Right lung (tissue), 10 donors: ENCODE measurements at places on chromosomes 6 and 20. TPM values are rescaled to one million over a fixed set of nuclear protein-coding genes. Genes with fewer than 3 reads are reported as not detected.
A peak's percentile ranks its signal among the peaks of the same experiment; 100 is the strongest.

Gene TXLNB
- 1.5 TPM for polyA plus RNA-seq

- DNase-seq = no peak
Observed at GRCh38 chr6:111553580-111553979, 52.1 kb downstream of the TRAF3IP2 start.

DNA sequence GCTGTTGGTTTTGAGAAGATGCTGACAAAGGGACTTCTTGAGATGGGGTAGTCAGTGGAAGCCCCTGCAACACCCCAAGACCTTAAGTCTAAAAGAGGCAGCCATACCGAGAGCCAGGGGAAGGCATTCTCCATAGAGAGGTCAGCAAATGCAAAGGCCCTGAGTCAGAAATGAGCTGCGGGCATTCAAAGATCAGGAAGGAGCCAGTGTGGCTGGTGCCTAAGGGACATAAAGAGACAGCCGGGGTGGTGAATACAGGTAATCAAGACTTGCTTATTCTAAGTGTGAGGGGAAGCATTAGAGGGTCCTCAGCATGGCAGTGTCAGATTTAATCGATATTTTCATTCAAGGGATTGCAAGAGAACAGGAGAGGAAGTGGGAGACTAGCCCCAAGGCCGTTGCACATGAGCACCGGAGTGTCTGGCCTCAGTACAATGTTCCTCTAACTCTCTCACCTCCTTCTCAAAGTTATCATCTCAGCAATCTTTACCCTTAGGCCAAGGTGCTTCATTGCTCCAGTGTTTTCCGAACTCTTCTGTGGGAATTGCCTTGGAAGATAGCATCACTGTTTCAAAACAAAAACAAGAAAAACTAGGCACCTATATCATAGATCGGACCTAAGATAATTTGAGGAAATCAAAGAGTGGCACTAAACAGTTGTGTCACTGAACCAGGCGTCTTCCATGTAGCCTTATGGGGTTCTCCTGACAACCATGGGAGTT is 173.2 kb downstream of the DOK5 start:
- no peak for DNase-seq

Gene HLA-DRB1
- 18.4 TPM for polyA plus RNA-seq

DNA sequence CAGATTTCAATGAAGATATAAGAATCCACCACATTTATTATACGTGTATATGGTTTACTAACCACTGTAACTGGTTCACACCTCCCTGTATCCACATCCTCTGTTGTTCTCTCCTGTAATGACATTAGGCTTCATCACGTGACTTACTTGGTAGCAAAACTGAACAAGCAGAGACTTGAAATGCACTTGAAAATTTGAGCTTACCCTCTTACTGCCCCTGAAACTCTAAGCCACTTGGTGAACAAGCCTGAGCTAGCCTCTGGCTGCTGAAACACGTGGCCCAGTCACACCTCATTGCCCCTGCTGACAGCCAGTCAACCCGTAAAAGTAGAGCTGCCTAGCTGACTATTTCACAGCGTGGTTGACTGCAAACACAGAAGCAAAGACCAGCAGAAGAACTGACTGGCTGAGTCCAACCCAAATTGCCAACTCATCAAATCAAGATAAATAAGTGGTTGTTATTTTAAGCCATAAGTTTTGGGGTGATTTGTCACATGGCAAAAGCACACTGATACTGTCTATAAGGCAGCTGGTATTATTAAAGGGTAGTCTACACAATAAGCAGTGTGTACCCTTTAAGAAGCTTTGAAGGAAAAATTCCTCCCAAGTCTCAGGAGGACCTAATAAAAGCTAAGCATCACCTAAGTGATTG is 109.0 kb downstream of the RALGAPA2 start:
- no peak for DNase-seq

- DNase-seq = no peak
Observed at GRCh38 chr20:3766422-3767109, 987 bp downstream of the ADISSP start.

GRCh38 chr6:118187568-118188164 is 280.6 kb downstream of the SLC35F1 start:
- peak; percentile 68 for DNase-seq

DNA sequence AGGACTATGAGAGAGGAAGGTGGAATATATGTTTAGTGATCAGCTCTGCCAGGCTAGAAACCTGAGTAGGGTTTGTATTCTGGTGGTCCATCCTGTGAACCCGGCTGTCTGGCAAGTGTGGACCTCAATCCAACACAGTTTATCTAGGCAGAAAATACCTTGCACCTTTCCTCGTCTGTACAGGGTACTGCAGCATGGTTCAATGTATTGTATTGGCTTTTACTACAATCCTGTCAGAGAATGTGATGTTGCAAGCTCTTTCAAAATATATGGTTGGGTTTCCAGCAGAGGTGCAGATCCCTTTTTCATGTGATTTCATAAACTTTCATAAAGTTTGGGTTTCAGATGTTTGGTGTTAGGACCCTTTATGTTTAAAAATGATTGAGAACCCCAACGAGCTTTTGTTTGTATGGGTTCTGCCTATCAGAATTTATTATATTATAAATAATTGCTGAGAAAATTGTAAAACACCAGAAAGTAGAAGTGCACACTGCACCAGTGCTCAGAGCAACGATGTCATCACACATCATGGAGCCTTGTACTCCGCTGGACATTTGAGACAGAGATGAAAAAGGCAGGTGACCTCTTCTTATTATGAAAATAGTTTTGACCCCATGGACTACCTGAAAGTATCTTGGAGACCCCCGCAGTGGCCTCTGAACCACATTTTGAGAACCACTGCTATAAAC is 106.6 kb downstream of the RTN4IP1 start:
- no peak for DNase-seq

Gene ZNF341
- 4.2 TPM for polyA plus RNA-seq

Gene GGT7
- polyA plus RNA-seq = 28.3 TPM

Gene HLA-DMA
- 11.0 TPM for polyA plus RNA-seq

DNA sequence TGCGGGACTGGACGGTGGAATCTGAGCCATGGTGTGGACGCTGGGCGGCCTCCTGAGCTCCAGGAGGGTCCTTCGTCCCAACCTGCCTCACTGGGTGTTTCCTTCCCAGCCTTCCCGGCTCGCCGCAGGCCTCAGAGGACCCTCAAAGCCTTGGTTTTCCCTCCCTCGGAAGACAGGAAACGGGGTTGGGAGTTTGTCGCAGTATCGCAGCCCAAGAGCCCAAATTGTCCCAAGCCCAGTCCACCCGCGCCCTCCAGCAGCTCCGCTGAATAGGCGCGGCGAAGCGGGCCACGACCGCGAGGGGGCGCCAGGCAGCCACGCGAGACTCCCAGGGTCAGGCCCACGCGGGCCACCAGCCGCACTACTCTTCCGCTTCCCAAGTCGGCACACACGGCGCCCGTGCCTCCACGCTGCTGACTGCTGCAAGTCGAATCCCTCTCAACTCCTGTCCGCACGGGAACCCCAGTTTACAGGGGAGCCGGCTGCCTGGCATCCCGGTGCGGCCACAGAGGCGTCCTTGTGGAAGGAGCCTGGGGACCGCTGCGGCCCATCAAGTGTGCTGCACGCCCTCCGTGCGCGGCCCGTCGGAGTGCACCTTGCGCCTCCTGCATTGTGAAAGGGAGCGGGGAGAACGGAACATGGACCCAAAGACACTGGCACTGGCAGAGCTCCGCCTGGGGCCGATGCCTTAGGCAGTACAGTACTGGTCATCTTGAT is 40.4 kb upstream of the HMGA1 start:
- peak; percentile 66 for DNase-seq

- no peak for DNase-seq
Observed at GRCh38 chr20:23212464-23212995, 126.4 kb upstream of the CD93 start.

Gene MATN4
- 0.14 TPM for polyA plus RNA-seq

DNA sequence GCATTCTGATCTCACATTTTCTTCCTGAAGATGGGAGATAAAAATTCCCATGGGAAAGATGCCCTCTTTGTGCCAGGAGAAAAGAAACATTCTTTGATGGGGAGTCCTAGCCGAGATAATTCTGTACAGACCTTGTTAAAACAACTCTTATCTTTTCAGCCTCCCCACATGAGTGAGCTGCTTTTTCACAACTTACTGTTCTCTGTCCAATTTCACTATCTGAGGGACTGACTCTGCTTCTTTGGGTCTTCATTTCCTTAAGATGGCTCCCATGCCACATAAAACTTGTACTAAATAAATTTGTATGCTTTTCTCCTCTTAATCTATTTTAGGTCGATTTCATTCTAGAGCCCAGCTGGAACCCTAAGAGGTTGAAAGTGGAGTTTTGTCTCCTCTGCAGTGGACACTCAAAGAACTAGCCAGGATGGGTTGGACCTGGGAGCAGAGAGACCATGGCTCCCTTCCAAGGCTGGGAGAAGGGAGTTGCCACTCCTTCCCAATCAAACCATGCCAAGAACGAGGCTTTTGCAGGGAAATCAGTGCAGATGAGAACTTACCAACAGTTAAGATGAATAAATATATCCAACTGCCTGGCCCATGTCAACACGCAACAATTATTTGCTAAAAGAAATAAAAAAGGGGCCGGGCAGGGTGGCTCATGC is 285.8 kb upstream of the SULF2 start:
- no peak for DNase-seq

Gene SCRT2
- polyA plus RNA-seq = not detected

Gene OR12D3
- not detected for polyA plus RNA-seq

DNA sequence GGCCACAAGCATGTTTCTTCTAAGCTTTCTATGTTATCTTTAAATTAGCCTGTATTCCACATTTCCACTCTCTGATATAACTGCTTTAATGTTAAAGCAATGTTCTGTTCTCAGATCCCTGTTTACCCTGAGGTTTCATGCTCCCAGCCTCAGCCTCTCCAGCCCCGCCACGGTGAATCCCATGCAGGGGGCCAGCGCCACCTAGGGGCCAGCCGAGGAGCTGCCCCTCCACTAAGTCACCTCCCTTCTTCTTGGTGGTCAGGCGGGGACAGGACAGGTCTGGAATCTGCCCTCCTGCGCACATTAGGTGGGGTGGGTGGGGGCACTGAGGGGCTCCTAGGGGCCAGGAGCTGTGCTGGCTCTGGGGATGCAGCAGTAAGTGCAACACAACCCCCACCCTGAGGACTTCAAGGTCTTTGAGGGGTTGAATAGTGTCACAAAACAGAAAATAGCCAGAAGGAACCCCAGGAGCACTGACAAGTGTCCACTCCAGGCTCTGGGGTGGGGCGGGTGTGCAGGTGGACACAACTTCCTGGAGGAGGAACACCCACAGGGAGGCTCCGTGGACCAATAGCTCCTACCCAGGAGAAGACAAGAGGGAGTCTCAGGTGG is 61.6 kb downstream of the RAB44 start:
- peak; percentile 72 for DNase-seq

- no peak for DNase-seq
Observed at GRCh38 chr6:87274660-87275274, 47.6 kb upstream of the SMIM8 start.

DNA sequence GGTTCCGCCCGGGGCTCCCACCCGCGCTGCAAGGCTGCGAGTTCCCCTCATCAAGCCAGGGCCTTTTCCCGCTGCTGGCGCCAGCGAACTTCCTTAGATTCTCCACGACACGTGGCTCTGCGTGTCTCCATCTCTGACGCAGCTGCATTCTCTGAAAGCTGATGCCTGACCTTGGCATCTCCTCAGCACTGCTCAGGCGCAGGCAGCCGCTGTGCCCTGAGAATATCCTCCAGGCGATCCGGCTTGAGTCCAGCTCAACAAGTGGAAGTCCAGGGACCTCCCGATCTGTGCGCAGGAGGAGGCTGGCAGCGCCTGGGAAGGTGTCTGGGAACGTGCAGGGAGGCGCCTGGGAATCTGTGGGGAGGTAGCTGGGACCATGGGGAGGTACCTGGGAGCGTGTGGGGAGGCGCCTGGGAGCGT is 171.2 kb upstream of the THBS2 start:
- peak; percentile 5 for DNase-seq

GRCh38 chr6:12355354-12355753 is 65.2 kb downstream of the EDN1 start:
- no peak for DNase-seq

Gene SLC24A3
- 5.9 TPM for polyA plus RNA-seq

- no peak for DNase-seq
Observed at GRCh38 chr6:41051873-41052272, 1.1 kb upstream of the APOBEC2 start.

Gene CST7
- polyA plus RNA-seq = 1.6 TPM

Gene LY6G6C
- polyA plus RNA-seq = 0.69 TPM

GRCh38 chr6:129321303-129321702 is 388.7 kb downstream of the ARHGAP18 start:
- no peak for DNase-seq

Gene RIPPLY2
- polyA plus RNA-seq = not detected

Gene FLRT3
- polyA plus RNA-seq = 21.9 TPM

DNA sequence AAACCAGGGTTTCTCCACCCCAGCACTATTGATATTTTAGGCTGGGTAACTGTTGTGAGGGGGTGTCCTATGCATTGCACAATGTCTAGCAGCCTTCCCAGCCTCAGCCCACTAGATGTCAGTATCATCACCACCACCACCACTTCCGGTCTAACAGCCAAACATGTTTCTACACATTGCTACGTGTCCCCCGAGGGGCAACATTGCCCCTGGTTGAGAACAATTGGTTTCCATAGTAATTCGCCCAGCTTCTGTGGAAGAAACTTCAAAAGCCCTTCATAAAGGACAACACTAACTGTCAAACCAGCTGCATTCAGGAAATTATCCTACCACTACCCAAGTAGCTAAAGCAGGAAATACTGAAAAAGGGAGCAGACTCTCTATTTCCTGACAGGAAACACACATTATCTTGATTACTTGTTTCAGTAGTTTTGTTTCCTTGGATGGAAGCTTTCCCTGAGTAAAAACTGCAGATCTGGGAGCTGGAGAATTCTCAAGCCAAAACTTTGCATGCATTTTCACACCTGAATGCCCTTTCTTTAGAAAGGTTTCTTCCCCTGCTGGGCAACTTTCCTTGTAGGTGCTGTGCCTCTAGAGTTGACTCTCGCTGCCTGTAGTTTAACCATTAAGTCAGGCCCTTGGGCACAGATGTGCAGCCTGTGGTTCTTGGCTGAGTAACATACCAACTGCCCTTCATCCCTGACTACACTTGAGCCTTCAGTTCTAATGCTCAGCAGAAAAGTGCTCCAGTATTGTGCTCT is 23.6 kb downstream of the PKHD1 start:
- DNase-seq = peak; percentile 31

DNA sequence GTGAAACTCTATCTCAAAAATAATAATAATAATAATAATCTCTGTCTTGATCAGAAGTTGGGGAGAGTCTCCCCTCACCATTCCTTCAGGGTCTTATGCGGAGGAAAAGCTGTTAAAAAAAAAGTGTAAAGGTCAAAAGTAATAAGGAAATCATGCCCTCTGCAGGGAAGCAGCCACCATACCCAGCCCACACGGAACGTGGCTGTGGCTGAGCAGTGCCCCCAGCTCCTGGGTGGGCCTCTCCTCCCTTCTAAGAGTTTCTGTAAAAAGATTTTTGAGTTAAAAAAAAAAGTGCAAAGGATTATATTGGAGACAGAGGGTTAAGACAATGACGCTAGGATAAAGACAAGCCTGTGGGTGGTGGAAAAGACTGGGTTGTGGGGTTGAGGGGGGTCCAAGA is 29.3 kb upstream of the ITCH start:
- no peak for DNase-seq

Gene OGFRL1
- polyA plus RNA-seq = 13.4 TPM

DNA sequence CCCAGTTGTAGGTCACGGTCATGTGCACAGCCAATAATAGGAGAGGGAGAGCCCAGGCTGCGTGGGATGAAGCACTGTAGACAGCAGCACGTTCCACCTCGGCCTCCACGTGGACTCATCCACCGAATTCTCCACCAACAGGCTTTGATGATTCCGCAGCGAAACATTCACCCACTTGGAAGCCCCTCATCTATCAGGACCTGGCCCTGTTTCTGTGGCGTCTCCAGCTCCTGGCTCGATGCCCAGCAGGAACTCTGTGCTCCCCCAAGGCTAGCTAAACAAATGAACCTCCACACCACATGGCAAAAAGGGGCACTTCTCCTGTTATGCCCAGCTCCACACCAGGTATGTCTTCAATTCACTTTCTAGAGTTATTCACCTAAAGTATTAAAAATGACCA is 237.9 kb upstream of the PDE10A start:
- DNase-seq = no peak
